ENCODE measurements at places on chromosomes 3 and 15. TPM values are rescaled to one million over a fixed set of nuclear protein-coding genes. Genes with fewer than 3 reads are reported as not detected.

DNA sequence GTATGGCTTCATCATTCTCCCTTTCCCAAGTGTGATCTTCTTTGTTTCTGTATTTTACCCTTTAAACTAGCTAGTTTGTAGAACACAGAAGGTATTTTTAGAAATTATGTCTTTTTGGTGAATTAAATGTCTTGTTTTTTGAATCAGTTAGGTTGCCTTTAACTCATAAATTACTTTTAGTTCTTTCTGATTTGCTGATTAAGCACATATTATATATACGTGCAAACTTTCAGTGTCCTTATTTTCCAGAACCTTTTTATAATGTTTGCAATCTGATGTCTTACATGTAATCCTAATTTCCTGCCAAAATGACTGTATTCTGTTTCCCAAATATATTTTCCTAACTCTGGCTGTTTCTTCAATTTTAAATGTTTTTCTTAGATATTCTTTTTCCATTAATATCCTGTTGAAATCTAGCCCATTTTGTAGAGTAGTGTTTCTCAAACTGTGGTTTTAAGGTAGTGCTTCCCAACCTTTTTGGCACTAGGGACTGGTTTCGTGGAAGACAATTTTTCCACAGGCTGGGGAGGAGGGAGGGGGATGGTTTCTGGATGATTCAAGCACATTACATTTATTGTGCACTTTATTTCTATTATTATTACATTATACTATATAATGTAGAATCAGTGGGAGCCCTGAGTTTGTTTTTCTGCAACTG is 51.8 kb downstream of the CHD2 start:
- H3K4me1 ChIP-seq, result no peaks in the 10 kb centered on the region
- no peaks in the 10 kb centered on the region for H3K27me3 ChIP-seq
- H3K27ac ChIP-seq, result no peak overlapping the region
- H3K4me3 ChIP-seq, result no peak overlapping the region
- peaks cover 98% of the 10 kb centered on the region for H3K36me3 ChIP-seq
- no peak for DNase-seq

GRCh38 chr3:107999215-107999775 is 91.5 kb downstream of the CD47 start:
- no peak for DNase-seq
- H3K36me3 ChIP-seq, result no peaks in the 10 kb centered on the region
- no peaks in the 10 kb centered on the region for H3K27me3 ChIP-seq
- no peaks in the 10 kb centered on the region for H3K4me1 ChIP-seq
- no peak overlapping the region for H3K27ac ChIP-seq
- no peak overlapping the region for H3K4me3 ChIP-seq

DNA sequence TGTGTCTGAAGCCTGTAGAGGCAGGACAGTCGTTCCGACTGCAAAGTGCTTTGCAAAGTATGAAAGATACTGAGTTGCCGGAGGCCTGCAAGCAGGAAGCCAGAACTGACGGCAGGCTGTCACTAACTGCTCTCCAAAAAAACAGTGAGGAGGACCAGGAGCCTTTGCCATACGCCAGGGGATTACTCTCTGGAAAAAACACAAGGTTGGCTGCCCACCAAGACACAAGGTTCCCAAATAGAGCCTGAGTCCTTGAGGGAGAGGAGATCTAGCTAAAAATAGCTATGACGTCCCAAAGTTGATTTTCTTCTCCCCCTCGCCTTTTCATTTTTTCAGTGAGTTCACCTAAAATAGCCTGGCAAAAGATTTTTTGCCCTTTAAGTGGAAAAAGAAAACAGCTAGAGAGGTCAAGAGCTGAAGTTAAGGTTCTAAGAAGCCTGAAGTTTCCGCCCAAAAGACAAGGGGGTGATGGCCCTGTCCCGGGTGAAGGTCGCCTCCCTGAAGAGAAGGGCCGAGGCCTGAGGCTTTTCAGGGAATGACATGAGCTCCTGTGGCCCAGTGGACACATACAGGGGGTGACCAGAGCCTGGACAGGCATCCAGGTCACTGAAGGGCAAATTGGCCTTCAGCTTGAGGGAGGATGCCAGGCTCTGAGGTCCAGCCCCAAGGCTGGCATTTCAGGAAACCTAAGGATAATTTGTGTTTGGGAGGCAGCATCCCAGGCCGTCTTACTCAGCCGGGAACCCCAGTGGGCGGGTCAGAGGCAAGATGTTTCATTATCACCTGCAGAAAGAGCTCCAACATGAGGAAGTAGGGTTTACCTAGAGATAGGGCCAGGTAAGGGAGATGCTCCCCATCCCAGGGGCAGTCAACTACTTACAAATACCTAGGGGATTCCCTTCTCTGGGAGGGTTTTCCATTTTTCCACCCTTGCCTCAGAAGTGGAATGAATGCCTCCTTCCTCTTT is 44.9 kb upstream of the DGKG start:
- no peak overlapping the region for H3K27ac ChIP-seq
- H3K4me1 ChIP-seq, result peaks cover 16% of the 10 kb centered on the region
- peak; percentile 40 for DNase-seq
- H3K27me3 ChIP-seq, result no peaks in the 10 kb centered on the region
- no peaks in the 10 kb centered on the region for H3K36me3 ChIP-seq
- no peak overlapping the region for H3K4me3 ChIP-seq

GRCh38 chr3:107651782-107652181 is 129.0 kb downstream of the BBX start:
- H3K27me3 ChIP-seq, result no peaks in the 10 kb centered on the region
- H3K4me3 ChIP-seq, result no peak overlapping the region
- H3K4me1 ChIP-seq, result peaks cover 6% of the 10 kb centered on the region
- H3K27ac ChIP-seq, result no peak overlapping the region
- no peak for DNase-seq

DNA sequence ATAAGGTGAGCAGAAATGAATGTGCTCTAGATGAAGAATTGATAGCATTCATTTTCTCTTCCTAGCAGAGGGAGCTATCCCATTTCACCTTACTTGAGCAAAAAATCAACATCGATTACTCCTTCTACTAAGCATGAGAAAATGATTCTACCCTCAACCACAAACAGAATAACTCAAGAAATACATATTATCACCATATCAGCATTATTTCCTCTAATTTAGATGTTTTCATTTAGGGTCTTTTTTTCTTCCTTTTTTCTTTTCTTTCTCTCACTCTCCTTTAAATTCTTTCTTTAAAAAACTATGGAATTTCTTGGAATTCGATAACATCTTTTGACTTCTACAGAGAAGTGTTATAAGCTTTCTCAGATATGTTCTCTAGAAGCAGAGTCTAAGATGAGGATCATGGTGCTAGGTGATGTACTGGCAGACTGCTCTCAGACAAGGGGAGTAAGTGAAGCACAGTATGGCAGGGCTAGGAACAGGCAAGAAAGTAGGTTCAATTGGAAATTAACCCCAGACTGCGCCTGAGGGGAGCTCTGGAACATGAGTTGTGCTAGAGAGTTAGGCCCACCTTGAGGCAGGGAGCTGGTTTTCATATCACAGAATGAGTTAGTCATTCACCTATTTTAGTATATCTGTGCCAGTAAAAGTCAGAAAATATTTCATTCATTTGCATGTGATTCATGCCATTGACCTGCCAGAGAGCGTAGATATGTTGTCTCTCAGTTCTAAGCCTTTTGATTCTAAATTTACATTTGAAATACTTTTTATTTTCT is 279.2 kb upstream of the KCNH8 start:
- H3K36me3 ChIP-seq, result no peaks in the 10 kb centered on the region
- H3K27me3 ChIP-seq, result no peaks in the 10 kb centered on the region

DNA sequence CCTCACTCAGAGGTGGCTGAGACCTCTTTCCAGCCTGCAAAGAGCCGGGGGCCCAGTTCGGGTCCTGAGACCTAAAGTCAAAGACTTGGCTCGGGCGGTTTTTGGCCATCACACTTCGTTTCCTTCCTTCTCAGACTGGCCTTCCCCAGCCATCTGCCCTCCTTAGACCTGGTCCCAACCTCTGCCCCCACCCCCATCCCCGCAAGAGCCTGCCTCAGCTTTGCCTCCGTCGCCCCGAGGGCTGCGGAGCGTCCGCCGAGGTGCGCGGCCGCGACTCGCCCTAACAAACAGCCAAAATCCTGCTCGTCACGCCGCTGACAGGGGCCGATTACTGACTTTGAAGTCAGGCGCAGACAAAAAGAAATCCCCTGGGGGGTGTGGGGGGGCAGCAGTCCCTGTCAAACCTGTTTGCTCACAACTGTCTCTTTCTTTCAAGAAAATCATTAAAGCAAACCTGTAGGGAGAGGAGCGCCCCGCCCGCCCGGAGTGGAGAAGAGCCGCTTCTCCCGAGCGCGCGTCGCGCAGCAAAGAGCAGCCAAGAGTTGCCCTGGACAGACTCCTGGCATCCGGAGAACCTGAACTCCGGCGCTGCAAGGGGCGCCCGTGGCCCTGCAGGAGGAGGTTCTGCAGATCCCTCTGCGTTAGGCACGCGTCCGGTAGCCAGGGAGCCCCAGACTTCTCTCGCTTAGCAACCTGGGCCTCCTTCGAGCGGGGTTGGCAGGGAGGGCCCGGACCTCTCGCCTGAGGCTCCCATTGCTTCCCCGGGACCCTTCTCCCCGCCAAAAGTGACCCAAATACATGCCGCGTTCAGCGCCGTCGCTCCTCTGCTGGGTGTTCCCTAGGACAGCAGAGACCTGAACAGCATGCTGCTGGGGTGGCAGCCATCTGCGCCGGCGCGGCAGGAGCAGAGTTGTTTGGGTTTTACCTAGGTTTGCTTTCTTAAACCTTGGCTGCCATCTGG is 4.5 kb downstream of the SOX14 start:
- H3K4me3 ChIP-seq, result no peak overlapping the region
- no peaks in the 10 kb centered on the region for H3K36me3 ChIP-seq
- no peak for DNase-seq
- H3K27ac ChIP-seq, result no peak overlapping the region
- peaks cover 5% of the 10 kb centered on the region for H3K4me1 ChIP-seq
- peaks cover 79% of the 10 kb centered on the region for H3K27me3 ChIP-seq

DNA sequence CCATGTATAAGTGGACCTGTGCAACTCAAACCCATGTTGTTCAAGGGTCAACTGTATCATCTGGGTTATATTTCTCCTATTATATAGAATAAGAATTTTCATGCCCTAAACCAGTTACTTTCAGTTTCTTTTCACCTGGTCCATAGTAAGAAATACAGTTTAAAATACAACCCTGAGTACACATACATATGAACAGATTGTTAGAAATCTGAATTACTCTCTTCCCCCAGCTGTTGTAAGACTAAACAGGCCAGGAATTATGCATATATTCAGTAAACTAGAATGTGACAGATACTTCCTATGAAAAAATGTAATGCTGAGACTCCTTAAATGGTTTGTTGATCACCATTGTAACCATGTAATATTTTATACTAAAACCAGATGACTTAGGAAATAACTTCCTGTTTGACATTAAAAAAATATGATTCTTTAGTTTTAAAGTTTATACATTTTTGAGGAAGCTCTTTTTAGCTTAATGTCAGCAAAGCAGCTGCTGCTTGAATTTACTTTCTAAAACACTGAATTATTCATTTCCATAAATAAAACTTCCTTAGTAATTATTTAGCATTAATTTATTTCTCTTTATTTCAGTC is 52.5 kb upstream of the ZCWPW2 start:
- no peak overlapping the region for H3K4me3 ChIP-seq
- H3K36me3 ChIP-seq, result no peaks in the 10 kb centered on the region
- no peak overlapping the region for H3K27ac ChIP-seq
- DNase-seq, result no peak

GRCh38 chr3:157092230-157092629 is 67.7 kb downstream of the CCNL1 start:
- no peaks in the 10 kb centered on the region for H3K36me3 ChIP-seq
- DNase-seq, result no peak
- peaks cover 19% of the 10 kb centered on the region for H3K4me1 ChIP-seq
- no peak overlapping the region for H3K27ac ChIP-seq
- no peak overlapping the region for H3K4me3 ChIP-seq

- H3K27ac ChIP-seq, result no peak overlapping the region
- no peak for DNase-seq
- no peaks in the 10 kb centered on the region for H3K4me1 ChIP-seq
- no peaks in the 10 kb centered on the region for H3K27me3 ChIP-seq
- H3K36me3 ChIP-seq, result no peaks in the 10 kb centered on the region
Observed at GRCh38 chr15:44565387-44566154, 28.6 kb downstream of the EIF3J start.

- no peak overlapping the region for H3K27ac ChIP-seq
- H3K36me3 ChIP-seq, result no peaks in the 10 kb centered on the region
- DNase-seq, result no peak
- H3K27me3 ChIP-seq, result no peaks in the 10 kb centered on the region
- no peaks in the 10 kb centered on the region for H3K4me1 ChIP-seq
Observed at GRCh38 chr3:1079662-1080061, 13.2 kb upstream of the CNTN6 start.

DNA sequence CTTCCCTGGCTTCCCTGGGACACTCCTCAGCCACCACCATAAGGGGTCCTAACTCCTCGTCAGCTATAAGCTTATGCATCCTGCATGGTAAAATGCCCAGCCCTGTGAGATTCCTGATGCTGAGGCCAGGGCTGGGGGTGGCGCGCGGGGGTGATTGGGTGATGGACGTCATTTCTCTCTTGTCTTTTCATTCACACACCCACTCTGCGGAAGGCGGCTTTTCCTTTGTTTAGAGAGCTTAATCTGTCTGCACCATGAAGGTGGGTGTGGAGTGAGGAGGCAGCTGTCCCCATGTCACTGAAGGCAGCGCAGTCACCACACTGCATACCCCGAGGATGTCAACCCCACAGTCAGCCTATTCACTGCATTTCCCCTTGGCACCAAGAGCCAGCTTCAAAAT is 110.0 kb upstream of the NSMCE3 start:
- no peak overlapping the region for H3K4me3 ChIP-seq
- H3K36me3 ChIP-seq, result no peaks in the 10 kb centered on the region
- no peaks in the 10 kb centered on the region for H3K4me1 ChIP-seq
- no peak for DNase-seq
- no peak overlapping the region for H3K27ac ChIP-seq

The C3orf85 gene
- total RNA-seq, result not detected

The HYAL2 gene
- total RNA-seq, result 125 TPM

The APOD gene
- total RNA-seq, result 33.2 TPM

The BNIP2 gene
- 69.4 TPM for total RNA-seq

The GTPBP8 gene
- total RNA-seq, result 18.7 TPM

The FBXO40 gene
- not detected for total RNA-seq

The MEGF11 gene
- 0.14 TPM for total RNA-seq

The GABRA5 gene
- total RNA-seq, result not detected

The CX3CR1 gene
- 0.83 TPM for total RNA-seq

The LPP gene
- total RNA-seq, result 33.4 TPM

Measured in adrenal gland (tissue), 19 donors.